Ovary (tissue), 10 donors: ENCODE measurements at places on chromosomes 1 and 21. TPM values are rescaled to one million over a fixed set of nuclear protein-coding genes. Genes with fewer than 3 reads are reported as not detected.

DNA sequence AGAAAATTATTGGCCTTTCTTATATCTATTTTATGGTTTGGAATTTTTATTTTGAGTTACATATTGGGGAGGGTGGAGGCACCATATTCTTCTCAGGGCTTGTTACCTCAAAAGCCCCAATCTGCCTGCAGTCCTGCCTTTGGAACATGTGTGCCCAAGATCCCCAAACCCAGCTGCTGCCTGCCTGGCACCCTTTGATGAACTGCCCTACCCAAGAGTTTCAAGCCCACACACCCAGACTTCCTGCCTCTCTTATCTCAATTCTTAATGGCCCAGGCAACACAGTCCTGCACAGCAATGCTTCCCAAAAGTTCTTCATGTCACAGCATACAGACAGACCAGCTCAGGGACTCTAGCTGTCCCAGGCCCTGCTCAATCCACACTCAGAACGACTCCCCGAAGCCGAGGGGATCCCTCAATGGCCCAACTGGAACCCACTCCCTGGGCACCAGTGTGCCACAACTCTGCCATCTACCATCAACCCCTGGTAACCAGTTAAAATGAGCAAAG is 19.2 kb downstream of the OLFML2B start:
- DNase-seq: no peak

- no peak for DNase-seq
Observed at GRCh38 chr1:3029991-3030662, 8.9 kb downstream of the ACTRT2 start.

DNA sequence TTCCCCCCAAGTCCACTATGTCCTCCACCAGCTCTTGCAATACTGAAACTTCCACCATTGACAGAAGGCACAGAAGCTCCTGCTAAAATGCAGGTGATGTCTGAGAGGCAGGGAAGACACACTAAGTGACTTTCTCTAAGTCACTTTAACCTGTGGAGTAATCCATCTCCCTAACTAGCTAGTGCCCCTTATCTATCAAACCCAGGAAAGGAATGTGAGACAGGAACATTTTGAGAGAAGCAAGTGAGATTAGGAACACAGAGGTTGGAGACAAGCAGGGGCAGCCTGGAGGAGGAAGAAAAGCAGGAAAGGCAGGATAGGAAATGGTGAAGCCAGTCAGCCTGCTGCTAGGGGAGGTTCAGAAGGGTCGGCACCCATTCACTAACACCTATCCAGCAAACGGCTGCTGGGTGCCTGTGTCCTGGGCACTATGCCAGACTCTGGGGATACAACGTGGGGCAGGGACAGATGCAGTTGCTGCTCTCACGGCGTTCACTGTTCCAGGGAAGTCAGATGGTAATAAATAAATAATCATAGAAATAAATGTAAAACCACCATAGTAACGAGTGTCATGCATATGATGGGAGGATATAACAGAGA is 7.0 kb downstream of the GPA33 start:
- no peak for DNase-seq

DNA sequence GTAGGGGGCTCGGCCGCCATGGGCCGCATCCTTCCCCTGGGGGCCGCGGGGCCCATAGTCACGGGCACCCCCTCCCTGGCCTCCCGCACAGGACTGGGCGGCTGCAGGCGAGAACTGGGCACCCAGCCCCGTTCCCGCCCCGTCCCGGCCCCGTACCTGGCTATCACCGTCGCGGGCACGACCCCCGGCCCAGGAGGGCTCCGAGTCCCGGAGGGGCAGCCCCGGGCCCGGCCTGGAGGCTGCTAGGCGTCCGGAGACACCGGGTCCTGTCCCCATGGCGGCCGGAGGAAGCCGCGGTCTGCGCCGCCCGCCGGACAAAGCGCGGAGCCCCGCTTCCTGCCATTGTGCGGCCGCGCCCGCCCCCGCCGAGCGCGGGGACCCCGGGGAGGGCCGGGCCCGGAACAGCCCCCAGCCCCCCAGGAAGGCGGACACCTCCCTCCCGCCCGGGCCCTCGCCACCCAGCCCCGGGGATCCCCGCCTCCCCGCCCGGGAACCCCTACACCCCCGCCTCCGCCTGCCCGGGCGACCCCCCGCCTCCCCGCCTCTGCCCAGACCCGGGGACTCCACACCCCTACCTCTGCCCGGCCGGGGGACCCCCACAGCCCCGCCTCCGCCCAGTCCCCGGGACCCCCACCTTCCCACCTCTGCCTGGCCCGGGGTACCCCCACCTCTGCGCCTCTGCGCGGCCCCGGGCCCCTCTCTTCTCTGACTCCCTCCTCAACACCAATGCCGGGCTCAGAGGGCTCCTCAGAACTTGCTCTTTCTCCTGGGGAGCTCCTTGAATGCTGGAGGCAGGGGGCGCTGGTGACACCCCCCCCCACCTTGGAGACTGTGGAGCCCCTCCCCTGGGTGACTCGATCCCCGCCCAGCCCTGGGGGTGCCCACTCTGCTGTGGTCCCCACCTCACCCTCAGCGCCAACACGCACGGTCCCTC is 6.0 kb downstream of the PLEKHG5 start:
- no peak for DNase-seq

- no peak for DNase-seq
Observed at GRCh38 chr1:167504467-167504827, 13.9 kb downstream of the CD247 start.

DNA sequence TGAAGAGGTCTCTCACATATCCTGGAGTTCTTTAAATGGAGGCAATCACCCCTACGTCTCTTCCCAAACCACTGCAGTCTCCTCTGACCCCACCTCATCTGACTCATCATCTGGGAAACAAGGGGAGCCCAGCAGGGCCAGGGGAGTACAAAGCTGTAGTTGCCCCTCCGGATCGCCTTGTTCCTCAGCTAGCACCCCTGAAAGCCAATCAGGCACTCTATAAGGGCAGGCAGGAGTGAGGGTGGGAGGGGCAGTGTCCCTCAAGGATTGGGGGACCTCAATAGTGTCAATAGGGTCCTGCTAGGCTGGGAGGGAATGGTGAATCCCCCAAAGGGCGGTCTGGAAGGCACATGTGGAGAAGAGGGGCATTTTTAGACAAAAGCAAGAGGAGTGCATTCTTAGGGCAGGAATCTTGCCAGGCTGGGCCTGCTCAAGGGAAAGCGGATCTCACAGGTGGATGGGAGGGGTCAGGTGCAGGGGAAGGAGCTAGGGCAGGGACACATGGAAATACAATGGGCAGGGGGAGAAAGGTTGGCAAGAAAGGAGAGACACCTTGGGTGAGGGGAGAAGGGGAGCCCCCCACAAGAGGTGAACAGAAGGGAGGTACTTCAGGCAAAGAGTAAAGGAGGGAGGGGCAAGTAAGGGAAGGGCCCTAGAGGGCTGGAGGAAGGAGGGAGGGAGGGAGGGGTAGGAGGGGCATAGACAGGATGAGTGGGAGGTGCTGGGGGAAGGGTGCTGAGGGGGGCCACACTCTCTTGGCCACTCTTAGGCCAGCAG is 5.8 kb downstream of the SHISA4 start:
- DNase-seq: no peak

The HORMAD1 gene
- total RNA-seq: not detected

The SAMD11 gene
- total RNA-seq: 0.85 TPM

The KRTAP19-1 gene
- total RNA-seq: not detected
